NCI-H1694 treated with DMSO at 0.1 percent for 48 hours (cell line): ENCODE measurements at places on chromosomes 5 and 9.

DNA sequence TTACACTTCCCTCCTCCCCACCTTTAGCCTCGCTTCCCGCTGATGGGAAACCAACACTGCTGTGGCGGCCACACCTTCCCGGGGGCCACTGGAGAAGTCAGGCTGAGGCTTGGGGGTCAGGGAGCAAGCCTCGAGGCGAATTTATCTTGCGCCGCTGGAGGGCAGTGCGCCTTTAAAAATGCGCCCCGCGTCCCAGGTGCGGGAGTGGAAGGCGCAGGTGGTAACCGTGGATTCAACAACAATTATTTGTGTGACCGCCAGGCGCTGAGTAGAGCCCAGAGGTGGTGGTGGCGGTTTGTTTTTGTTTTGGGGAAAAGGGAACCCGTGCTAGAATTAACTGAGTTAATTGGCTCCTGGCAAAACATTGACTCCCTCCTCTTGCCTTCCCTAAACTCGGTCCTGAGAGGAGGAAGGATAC is 1.1 kb downstream of the CFAP77 start:
- peak; percentile 33 for DNase-seq

- no peak for DNase-seq
These were observed 1.3 kb downstream of the TERT start for GRCh38 chr5:1293416-1294205.

- DNase-seq: no peak
These were observed 16.3 kb downstream of the PAM start for GRCh38 chr5:102771435-102771834.

DNA sequence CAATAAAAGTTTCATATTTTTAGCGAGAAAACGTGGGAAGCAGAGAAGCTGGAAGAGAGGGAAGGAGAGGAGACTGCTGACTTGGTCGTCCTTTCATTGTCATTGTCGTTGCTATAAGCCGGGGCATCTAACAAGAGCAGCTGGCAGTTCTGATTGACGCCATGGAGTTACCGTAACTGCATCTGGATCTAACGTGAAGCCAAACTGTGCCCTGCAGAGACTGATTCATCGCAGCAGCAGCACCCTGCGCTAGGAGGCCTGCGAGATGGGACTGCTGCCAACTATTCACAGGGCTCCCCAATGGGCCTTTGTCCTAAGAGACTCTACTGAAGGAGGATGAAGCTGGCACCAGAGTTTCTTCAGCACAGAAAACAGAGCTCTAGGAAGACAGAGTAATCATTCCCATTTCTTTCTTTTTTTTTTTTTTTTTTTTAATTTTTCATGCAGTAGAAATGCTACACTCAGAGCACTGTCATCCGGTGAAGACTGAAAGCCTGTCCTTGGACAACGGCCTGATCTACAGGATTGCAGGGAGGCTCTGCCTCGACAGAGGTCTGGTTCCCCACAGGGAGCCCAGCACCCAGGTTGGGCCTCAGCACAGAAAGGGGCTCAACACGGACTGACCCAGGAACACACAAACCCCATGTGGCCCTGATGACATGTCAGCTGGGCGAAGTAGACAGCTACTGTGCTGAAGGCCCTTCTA is 47.8 kb downstream of the RETREG1 start:
- peak; percentile 60 for DNase-seq

GRCh38 chr9:121222524-121223171 is 21.0 kb upstream of the RAB14 start:
- peak; percentile 40 for DNase-seq

- DNase-seq: no peak
These were observed 23.1 kb downstream of the SLC25A25 start for GRCh38 chr9:128091144-128091543.

DNA sequence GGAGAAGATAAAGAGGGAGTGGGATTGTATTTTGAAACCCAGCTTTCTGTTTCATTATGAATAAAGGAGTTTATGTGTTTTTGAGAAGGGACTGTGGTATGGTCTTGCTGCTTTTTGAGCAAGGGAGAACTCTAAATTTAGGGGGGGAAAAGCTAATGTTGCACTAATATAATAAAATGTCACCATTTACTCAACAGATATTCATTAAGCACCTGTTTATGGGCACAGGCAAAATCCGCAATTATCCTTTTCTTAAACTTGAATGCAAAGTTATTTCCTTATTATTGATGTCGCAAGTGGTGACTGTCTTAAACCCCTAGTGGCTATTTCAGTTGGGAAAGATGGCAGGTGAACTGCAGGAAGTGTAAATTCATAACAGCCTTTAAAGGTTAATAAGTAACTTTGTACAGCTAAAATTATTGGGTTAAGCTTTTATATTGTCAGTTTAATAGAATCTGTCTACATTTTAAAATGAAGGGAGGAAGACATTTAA is 1.5 kb downstream of the CDC42SE2 start:
- peak; percentile 7 for DNase-seq

DNA sequence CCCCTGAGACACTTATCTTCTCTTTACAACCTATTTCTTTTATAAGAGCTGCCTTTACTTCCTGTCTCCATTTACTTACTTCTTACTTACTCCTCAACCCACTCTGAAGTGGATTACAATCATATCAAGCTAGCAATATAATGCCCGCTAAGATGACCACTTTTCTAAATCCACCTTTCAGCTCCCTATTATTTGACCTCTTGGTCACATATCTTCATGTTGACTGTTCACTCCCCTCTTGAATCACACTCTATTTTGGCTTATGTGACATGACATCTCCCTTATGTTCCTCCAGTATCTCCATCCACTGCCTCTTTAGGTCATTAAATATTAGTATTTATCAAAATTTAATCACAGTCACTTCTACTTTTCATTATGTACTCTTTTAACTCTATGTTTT is 255.3 kb upstream of the TRPC7 start:
- no peak for DNase-seq
